ENCODE measurements at places on chromosomes 7 and 10.

DNA sequence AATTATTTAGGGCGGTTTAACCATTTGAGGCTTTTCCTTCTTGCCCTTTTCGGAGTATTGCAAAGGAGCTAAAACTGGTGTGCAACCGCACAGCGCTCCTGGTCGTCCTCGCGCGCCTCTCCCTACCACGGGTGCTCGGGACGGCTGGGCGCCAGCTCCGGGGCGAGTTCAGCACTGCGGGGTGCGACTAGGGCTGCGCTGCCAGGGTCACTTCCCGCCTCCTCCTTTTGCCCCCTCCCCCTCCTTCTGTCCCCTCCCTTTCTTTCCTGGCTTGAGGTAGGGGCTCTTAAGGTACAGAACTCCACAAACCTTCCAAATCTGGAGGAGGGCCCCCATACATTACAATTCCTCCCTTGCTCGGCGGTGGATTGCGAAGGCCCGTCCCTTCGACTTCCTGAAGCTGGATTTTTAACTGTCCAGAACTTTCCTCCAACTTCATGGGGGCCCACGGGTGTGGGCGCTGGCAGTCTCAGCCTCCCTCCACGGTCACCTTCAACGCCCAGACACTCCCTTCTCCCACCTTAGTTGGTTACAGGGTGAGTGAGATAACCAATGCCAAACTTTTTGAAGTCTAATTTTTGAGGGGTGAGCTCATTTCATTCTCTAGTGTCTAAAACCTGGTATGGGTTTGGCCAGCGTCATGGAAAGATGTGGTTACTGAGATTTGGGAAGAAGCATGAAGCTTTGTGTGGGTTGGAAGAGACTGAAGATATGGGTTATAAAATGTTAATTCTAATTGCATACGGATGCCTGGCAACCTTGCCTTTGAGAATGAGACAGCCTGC lies 3.1 kb downstream of the FZD1 start:
- DNase-seq = no peak

- no peak for DNase-seq
These were observed 472.6 kb downstream of the XPNPEP1 start for GRCh38 chr10:109450702-109451101.

GRCh38 chr7:138245216-138245615 lies 169.0 kb downstream of the AKR1D1 start:
- DNase-seq = no peak

- no peak for DNase-seq
These were observed 183.1 kb downstream of the TAX1BP1 start for GRCh38 chr7:27922907-27923641.

DNA sequence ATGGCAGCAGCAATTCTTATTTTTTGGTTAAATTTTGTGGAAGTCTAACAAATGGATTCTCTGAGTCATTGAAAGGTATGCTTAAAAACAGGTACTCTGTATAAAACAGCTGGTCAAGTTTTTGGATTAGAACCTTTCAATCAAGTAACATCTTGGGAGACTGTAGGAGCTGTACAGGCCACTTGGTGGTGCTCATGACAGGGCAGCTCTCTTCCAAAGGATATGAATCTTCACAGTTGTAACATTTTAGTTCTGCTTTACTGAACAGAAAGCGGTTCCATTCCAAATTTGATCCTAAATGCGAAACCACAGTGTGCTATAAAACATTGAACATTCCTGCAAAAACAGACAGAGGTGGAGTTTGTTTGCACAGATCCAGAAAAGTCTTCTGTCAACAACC lies 44.5 kb upstream of the AGR3 start:
- DNase-seq = no peak

DNA sequence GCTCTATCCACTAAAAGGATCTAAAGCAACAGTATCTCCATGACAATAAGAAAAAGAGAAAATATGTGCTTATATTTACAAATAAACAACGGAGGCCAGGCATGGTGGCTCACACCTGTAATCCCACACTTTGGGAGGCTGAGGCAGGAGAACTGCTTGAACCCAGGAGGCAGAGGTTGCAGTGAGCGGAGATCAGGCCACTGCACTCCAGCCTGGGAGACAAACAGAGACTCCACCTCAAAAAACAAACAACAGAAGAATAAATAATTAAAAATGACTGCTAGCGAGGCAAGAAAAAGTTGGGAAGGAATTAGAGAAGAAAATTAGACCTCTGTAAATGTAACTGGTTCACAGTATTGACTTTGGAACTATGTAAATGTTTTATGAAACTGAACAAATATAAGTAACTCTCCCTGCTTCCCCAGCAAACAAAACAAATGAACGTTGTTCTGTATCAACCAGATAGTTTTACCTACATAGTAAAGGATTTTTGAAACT lies 17.1 kb downstream of the TRIM24 start:
- no peak for DNase-seq
